ENCODE measurements at places on chromosomes 4 and X. TPM values are rescaled to one million over a fixed set of nuclear protein-coding genes. Genes with fewer than 3 reads are reported as not detected.

The RHOXF1 gene
- total RNA-seq, result not detected

GRCh38 chr4:7765666-7766065 is 174.0 kb downstream of the AFAP1 start:
- DNase-seq, result no peak

The SH2D1A gene
- 0.19 TPM for total RNA-seq

GRCh38 chr4:139692309-139693012 is 26.8 kb downstream of the MGST2 start:
- no peak for DNase-seq

DNA sequence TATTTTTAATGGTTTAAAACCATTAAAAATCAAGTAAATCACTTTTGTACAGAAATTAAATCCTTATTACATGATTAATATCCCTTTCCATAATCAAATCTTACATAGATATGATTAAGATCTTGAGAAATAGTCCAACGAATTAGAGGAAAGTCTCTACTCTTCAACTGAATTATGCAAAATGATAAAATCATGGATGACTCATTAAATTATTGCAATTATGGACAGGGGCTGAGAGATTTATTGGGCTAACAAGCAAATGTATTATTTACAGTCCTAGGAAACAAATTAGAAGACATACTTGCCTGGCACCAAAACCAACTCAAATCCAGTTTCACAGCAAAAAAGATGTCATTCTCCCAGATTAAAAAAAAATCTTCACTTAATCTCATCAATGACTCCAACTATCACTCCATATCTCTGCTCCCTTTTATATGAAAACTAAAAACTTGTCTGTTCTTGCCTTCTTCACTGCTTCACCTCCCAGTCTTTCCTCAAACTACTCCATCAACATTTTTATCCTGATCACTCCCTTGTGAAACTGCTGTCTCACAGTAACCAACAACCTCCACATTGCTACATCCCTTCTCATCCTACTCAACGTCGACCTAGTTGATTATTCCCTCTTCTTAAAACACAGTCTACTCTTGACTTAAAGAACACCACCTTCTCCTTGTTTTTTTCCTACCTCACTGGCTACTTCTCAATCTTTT is 18.4 kb upstream of the DDX60 start:
- no peak for DNase-seq

GRCh38 chr4:6962211-6963041 is 52.8 kb downstream of the TBC1D14 start:
- DNase-seq, result no peak

- DNase-seq, result no peak
Observed at GRCh38 chr4:68401231-68401630, 46.0 kb upstream of the TMPRSS11E start.

DNA sequence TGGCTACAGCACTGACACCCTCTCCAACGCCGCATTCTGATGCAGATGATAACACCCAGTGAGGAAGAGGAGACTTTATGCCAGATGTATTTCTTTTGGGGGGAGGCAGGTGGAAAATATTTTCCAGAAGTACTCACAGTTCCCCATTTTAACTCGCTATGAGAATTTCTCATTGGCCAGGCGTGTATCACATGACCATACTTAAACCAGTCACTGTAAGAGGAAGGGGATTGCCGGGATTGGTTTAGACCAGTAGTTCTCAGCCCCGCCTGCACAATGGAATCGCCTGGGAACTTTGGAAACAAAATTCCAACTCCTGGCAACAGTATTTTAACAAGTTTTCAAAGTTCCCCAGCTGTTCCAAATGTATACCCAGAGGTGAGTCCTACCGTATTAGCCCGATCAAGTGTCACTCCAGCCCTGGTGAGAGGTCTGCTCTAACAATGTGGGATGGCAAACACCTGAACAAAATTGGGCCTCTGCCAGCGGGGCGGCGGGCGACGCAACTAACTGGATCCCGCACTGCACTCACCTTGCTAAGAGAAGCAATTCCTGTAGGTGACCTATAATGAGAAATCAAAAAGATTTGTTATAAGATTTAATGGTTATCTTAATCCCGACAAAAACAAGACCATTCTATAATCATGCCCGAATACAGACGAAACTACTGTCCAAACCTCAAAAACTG is 2.9 kb upstream of the MSL3 start:
- DNase-seq, result no peak

GRCh38 chrX:101385026-101385684 is 836 bp downstream of the BTK start:
- no peak for DNase-seq

- no peak for DNase-seq
Observed at GRCh38 chr4:18318682-18319388, 297.3 kb upstream of the LCORL start.

DNA sequence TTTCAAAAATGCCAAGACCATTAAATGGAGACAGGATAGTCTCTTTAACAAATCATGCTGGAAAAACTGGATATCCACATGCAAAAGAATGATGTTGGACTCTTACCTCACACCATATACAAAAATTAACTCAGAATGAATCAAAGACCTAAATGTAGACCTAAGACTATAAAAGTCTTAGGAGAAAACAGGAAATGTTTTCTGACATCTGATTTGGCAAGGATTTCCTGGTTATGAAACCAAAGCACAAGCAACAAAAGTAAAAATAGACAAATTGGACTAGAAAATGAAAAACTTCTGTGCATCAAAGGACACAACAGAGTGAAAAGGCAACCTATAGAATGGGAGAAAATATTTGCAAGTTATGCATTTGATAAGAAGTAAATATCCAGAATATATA is 37.6 kb downstream of the ARFIP1 start:
- no peak for DNase-seq

GRCh38 chr4:2745516-2745915 is 10.6 kb downstream of the TNIP2 start:
- no peak for DNase-seq

- DNase-seq, result no peak
Observed at GRCh38 chr4:47213106-47213505, 181.7 kb downstream of the GABRB1 start.

GRCh38 chr4:85187106-85187505 is 220.6 kb upstream of the WDFY3 start:
- DNase-seq, result no peak

The ZNF330 gene
- 114 TPM for total RNA-seq

DNA sequence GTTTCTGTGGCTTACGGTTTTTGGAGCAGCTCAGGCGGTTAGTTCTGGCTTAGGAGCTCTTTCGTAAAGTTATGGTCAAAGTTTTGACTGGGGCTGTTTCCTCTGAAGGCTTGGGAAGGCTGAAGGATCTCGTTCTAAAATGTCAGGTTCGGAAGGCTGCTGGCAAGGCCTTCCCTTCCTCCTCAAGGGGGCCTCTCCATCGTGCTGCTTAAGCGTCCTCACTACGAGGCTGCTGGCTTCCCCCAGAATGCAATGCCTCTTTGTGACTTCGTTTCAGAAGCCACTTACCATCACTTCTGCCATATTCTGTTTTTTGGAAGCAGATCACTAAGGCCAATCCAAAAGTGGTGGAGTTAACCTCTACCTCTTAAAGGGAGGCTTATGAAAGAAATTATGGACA is 1196.4 kb upstream of the TENM3 start:
- DNase-seq, result no peak

The NEIL3 gene
- total RNA-seq, result 0.16 TPM

DNA sequence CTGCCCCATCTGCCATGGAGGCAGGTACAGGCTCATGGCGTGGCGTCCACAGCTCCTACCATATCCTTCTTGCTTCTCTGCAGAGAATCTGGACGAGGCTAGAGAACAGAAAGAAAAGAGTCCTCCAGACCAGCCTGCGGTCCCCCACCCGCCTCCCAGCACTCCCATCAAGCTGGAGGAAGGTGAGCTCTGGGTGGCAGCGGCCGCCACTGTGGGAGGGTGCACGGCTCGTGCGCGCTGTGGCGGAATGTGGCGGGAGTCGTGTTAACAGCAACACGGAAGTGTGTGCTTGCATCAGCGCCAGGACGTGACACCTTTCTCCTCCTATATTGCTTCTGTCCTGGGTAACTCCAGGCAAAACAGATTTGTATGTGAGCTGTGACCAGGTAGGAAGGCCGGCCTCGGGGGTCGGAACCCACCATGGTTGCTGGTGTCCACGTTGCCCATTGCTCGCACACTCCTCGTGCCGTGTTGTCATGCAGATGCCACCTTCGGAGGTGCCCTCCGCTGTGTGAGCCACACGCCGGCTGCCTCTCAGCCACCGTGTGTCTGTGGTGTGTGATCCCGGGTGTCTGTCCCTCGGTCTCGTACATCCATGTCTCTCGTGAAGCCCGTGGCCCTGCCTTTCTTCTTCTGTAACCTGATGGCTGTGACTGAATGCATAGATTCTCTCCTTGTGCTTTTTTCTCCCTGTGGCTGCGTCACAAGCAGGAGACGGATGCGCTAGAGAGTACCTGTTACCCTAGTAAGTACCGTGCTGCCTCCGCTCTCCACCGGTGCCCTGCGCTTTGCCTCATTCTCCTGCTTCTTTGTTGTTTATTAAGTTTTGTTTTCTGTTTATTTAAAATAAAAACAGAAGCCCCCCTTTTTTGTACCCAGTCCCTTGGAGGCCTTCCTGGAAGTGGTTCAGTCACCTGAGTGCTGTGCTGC is 37.0 kb downstream of the NOP14 start:
- peak; percentile 66 for DNase-seq

DNA sequence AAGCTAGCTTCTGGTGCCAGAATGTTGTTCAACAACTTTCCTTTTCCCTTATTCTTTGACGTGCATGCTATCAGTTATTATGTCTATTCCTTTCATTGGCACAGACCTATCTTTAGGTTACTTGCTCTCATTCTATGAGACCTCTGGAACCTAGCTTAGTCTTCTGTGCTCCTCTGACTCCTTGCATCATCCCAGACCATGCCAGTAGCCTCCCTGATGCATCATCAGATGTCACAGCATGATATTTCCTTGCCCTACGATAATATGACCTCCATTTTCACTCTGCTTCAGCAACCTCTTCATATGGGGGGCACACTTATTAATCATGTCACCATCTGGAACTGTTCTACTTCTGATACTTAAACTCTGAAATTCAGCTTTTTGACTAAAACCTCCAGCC is 37.2 kb downstream of the CLCN5 start:
- DNase-seq, result no peak

DNA sequence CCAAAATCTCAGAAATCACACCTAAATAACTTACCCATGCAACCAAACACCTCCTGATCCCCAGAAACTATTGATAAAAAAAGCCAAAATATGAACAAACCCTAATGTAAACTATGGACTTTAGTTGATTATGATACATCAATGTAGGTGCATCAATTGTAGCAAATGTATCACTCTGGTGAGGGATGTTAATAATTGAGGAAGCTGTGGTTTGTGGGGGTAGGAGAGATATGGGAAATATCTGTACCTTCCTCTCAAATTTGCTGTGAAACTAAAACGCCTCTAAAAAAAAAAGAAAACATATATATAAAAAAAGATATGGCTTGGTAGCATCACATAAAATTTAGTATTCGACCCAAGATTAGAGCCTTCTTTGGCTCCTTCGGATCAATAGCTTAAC is 144.3 kb upstream of the CPEB2 start:
- no peak for DNase-seq

GRCh38 chr4:158682066-158682465 is 10.0 kb downstream of the ETFDH start:
- DNase-seq, result no peak

The NIPAL1 gene
- 0.43 TPM for total RNA-seq

- no peak for DNase-seq
Observed at GRCh38 chr4:48369248-48369647, 27.9 kb downstream of the SLAIN2 start.

- peak; percentile 93 for DNase-seq
Observed at GRCh38 chr4:2792711-2793585, at the start of gene SH3BP2. SH3BP2 (plus strand) TSS chr4:2793085; CDS start chr4:2820618, 27,533 bp downstream.

DNA sequence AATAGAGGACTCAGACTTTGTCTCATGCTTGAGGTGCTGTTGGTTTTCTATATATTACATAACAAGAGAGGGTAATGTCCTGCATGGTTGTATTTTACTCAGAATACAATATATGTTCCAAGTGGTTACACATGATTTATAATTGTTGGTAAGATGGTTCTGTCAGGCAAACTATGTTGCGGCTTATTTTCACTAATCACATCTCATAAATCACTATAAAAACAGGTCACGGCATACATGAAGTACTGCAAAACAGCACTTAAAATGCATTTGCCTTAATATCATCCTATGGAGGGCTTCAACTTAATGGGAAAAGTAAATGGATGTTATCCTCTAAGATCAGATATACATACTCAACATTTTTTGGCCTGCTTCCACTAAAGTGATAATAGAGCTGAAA is 246.0 kb upstream of the ARSJ start:
- DNase-seq, result no peak

- DNase-seq, result no peak
Observed at GRCh38 chr4:152094970-152095700, 334.3 kb upstream of the GATB start.

The VSIG1 gene
- not detected for total RNA-seq

The ZCCHC18 gene
- 3.7 TPM for total RNA-seq

The GDPD2 gene
- not detected for total RNA-seq

The SPANXB1 gene
- not detected for total RNA-seq

- DNase-seq, result no peak
Observed at GRCh38 chrX:132883358-132883915, 75.0 kb downstream of the HS6ST2 start.

DNA sequence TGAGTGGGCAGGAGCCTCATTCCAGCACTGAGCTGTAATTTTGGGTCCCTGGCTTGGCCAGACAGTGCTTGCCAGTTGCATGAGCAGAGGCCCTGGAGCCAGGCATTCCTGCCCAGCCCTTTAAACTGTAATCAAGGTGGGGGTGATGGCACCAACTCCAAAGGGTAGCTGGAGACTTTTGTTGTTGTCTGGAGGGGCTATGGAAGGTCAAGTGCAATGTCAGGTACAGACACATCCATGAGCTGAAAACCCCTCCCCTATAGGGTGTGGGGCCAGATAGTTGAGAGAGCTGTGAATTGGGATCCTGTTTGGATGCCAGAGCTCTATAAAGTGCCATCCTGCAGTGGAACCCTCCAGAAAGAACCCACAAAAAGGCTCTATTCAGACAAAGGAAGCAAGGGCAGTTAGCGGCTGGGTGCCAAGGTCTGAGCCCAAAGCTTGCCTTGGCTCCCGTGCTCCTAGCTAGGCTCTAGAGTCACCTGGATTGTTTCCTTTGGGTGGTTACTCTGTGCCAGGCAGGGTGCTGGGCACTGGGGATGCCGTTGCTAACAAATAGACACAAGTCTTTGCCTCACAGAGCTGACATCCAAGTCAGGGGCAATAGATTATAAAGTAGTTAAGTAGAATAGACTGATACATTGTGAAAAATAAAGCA is 163.0 kb downstream of the EFNB1 start:
- DNase-seq, result no peak

Data from cardiac septum (tissue), 1 donor.